ENCODE measurements at places on chromosomes 11 and 22.

DNA sequence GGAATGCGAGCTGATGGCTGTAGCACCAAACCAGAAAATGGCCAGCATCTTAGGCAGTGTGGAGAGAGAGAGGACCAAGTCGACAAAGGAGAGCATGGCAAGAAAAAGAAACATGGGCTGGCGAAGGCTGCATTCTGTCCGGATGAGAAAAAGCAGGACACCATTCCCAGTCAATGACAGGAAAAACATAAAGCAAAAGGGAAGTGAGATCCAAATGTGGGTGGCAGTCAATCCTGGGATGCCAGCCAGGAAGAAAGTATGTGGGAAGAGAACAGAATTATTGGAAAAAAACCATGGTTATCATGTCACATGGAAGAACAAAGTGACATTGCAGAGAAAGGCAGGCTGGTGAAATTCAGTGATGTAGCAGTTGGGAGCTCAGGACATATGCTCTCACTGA lies 36.9 kb upstream of the OR56A1 start:
- no peak for DNase-seq

GRCh38 chr11:113521737-113522517 lies 46.7 kb upstream of the DRD2 start:
- DNase-seq = no peak

DNA sequence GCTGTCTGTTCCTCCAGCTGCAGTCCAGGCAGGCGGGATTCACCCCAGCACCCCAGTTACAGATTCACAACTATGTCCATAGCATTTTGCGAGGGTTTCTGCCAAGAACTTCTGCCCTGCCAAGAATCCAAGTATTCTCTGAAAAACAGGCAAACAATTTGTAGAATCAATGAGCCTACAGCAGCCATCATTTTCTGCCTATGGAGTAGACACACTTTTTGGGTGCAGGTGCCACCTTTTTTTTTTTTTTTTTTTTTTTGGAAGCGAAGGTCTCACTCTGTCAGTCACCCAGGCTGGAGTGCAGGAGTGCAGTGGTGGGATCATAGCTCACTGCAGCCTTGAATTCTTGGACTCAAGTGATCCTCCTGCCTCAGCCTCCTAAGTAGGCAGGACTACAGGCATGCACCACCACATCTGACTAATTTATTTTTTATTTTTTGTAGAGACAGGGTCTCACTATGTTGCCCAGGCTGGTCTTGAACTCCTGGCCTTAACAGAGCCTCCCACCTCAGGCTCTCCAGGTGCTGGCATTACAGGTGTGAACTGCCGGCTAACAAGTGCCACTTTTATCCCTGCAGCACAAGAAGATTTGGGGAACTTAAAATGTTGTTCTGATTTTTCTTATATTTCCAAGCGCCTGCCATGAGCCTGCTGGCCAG lies 195.1 kb downstream of the SNX19 start:
- DNase-seq = no peak

GRCh38 chr11:76644591-76644990 lies 26.0 kb downstream of the LRRC32 start:
- DNase-seq = no peak

GRCh38 chr11:37496201-37496600 lies 898.2 kb upstream of the RAG2 start:
- no peak for DNase-seq

- peak; percentile 62 for DNase-seq
Measured at GRCh38 chr11:47186700-47187695, 764 bp upstream of the PACSIN3 start.

DNA sequence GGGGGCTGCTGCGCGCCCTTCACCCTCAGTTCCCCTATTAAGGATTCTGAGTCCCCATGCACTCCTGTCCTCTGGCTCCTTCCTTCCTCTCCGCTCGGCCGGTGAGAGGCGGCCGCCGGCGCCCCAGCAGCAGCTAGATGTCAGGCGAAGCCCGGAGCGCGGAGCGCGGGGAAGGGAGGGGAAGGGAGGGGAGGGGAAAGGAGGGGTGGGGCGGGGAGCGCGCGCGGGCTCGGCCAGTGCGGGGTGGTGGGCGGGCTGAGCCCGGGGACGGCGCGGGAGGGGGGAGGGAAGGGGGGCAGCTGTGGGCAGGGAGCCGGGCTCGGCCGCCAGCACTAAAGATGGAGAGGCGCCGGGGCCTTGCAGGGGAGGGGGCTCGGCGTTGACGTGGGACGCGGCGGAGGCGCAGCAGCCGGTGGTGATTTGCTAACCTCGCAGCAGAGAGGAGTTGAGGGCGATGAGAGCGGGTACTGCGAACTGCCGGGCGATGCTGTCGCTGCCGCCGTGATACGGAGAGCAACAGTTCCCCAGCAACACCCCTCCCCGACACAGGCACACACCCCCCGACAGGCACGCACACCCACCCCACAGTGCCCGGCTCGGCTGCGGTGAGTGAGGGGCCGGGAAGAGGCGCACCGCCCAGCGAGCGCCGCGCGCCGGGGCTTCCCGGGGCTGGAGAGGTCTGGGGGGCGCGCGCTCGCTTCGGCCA lies at the start of gene ZBTB16:
Gene ZBTB16 (plus strand): TSS at position 434 of the 706 bp plus-strand sequence. CDS start 3,590 bp downstream, outside the sequence.
- DNase-seq = no peak

Measured in ACHN (cell line).